CD4-positive, alpha-beta T cell treated with Interleukin-15 for 4 hours (primary cell): ENCODE measurements at places on chromosomes 7 and 10.

GRCh38 chr10:58795560-58795959 lies 282.9 kb downstream of the BICC1 start:
- DNase-seq, result no peak

- no peak for DNase-seq
Observed at GRCh38 chr7:117862378-117862777, 10.9 kb downstream of the CTTNBP2 start.

DNA sequence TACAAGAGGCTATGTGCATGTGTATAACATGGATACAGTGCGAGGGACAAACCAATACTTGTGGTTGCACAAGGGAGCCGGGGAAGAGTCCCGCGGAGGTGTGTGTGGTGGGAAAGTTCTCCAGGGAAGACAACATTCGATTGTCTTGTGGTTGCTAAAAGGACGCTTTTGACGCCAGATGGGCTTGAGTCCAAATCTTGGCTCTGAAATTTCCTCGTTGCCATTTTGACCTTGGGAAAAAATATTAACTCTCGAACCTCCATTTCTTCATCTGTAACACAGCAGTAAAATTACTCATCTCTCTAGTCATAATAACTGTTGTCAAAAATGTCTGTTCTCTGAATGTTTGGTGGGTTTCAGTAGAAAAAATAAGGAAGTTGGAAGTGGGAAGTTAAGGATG lies 16.5 kb downstream of the PLXDC2 start:
- DNase-seq, result no peak

DNA sequence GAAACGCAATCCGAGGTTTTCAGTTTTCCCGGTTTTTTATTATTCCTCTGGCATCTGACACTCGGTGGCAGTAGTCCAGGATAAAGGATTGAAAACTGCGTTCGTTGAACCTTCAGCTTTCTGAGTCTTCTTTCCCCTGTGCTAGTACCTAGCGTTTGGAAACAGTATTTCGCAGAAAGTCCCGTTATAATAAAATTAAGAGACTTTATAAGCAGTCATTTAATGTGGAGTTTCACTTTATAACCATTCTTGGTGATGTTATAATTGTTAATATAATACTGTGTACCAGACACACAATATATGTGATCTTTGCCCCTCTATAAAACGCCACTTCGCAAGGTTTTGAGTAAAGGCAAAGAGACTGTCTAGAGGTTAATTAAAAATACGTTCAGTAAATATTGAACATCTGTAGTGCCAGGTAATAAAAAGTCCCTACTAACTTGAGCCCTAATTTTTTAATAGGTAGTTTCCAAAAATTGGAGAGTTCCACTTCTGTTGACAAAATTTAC lies 874 bp downstream of the CISD1 start:
- DNase-seq, result no peak

- no peak for DNase-seq
Observed at GRCh38 chr7:132242192-132242812, 334.0 kb downstream of the PLXNA4 start.

GRCh38 chr10:21041763-21042458 lies 144.8 kb upstream of the NEBL start:
- DNase-seq, result no peak

DNA sequence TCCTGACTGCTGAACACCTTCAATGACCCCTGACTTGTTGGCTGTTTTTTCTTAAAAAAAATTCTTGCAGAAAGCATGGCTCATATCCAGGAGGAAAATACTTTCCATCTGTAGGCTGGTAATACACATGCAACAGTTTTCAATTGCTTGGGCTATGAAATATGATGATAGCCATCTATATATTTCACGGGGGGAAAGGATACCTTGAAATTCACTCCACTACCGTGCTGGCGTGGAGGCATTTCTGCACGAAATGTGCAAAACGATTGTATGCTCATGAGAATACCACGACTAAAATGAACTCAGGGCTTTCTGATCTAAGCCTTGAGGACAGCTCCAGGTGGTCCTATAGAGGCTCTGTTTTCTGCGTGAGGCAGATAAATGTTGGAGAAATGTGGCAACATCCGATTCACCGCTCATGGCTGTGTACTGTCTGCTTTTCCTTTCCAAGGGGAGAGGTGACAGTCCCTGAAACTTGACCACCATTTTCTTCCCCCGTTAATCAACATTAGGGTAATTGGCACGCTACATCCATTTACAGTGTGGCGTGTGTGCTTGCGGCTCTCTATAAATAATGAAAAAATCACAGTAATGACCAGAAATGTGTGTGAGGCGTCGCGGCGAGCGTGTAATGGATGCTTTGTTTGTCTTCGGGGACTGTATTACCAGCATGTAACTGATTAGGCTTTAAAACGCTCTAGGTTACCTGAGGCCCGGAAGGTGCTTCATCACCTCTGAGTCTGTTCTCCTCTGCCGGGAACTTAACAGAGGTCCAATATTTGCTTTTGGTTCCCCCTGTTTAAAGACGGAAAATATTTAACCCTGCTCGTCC lies 12.8 kb upstream of the CARD11 start:
- no peak for DNase-seq

DNA sequence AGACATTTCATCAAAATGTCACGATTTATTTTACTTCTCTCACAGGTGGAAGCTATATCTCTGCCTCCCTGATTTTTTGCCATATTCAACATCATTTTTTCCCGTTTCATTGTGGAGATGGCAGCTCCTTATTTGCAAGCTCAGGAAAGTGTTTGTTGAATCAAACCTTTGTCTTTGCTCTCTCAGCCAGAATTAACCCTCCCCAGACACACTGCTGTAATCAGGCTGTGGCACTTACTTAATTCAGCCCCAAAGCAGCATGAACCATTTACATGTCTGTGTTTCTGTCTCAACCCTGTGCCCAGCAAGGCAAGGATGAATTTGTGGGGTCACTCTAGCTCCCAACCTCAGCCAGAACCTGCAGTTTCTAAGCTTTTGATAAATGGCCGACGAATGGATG lies 397.2 kb downstream of the TCERG1L start:
- DNase-seq, result no peak

DNA sequence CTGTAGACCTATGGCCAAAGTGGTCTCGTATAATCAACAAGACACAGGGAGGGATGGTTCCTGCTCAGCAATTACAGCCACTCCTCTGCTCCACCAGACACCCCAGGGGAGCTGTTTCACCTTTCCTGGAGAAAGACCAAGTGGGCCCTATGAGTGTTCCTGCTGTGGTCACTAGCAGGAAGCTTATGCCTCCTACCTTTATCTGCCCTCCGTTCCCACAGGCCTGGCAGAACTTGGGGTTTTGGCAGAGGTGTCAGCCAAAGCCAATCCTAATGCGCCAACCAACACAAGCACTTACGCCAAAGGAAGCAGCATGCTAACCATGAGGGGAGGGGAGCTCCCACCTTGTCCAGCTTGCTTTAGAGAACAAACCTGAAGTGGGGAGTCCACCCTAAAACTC lies 31.2 kb downstream of the XPNPEP1 start:
- DNase-seq, result no peak

- no peak for DNase-seq
Observed at GRCh38 chr7:146235195-146235594, 118.6 kb downstream of the CNTNAP2 start.

DNA sequence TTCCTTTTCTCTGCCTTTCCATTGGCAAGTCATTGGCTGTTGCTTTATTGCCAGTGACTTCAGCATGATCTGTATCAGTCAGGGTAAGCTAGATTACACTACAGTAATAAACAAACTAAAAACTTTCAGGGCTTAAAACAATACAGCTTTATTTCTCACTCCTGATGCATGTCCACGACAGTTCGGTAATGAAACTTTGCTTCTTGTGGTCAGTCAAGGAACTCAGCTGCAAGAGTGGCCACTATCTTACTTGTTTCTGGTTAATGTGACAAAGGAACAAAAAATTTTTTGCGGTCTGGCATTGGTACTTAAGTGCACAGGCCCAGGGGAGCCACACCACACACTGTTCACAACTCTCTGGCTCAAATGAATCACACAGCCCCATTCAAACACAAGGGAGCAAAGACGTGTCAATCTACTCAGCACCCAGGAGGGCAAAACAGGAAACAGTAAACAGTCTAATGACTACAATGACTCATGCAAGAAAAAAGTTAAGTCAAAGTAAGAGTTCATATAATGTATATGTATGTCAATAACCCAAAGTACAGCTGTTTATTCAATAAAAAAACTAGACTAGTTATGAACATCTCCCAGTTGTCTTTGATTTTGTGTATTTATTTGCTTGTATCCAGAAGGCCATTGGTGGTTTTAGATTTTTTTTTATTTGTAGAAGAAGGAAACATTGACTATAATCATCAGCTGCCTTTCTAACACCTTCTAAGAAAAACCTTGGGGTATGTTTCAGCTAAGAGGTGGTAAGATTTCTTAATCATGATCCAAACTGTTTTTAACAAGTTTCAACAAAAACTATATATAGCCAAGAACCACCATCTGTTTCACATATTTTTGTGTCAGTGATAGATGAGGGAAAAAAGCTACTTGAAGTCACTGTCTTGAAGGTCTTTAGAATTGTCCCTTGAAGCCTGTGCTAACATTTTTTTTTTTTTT lies 134.4 kb upstream of the FAM3C start:
- peak; percentile 72 for DNase-seq

DNA sequence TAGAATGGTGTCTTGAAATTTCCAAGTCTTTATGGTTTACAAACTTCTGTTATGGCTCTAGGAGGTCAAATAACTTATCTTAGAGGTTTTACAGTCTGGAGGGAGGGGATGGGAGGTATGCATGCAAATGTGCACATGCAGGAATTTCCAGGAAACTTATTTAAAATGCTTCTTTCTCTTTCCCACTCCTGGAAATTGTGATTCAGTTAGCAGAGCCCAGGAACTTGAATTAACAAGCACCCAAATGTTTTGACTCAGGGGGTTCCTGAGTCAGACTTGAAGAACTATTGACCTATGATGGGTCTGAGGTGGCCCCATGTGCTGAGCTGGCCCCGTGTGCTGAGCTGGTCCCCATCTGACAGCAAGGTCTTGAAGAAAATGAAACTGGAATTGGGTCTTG lies 669.4 kb downstream of the INHBA start:
- no peak for DNase-seq

GRCh38 chr7:141585592-141586510 lies 34.6 kb downstream of the AGK start:
- DNase-seq, result no peak

- no peak for DNase-seq
Observed at GRCh38 chr7:26165950-26166683, 14.1 kb downstream of the NFE2L3 start.

GRCh38 chr10:29256586-29256985 lies 32.3 kb upstream of the LYZL1 start:
- DNase-seq, result no peak

DNA sequence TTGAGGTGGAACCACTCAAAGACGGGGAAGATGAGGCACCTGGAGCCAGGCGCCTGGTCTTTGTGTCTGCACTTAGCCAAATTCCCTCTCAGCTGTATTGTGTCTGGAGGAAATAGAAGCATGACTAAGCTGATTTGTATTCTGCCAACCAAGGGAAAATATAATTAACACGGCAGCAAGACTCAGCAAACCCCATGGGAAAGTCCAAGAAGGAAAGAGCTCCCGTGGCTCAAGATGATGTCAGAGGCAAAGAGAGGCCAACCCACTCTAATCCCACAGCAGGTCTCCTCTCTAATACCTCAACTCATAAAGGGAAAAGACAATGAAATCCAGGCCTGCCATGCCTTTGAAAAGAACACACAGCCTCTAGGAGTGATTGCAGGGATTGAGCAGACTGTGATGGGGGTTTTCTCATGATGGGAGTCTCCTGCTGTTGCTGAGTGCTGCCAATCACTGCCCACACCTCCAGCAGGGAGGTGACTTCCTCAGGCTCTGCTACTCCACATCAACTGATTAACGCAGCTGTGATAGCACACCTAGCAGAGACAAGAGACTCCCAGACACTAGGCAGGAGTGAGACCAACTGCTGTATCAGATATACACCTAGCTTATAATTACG lies 255.5 kb upstream of the C7orf33 start:
- DNase-seq, result no peak

DNA sequence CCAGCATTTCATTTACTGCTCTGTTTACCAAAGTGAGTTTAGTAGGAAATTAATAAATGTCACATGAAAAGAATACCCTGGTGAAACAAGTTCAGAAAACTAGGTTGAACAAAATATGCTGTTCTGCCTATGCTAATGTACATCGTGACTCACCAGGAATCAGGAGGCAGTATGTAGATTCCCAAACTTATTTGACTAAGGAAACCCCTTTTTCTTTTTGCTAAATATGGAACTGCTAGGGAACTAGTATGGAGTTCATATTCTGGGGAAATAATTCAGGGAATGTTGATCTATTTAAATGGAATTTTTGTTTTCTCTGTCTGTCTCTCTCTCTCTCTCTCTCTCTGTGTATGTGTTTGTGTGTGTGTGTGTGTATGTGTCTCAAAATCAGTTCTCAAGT lies 49.9 kb upstream of the EXOC4 start:
- DNase-seq, result no peak

- no peak for DNase-seq
Observed at GRCh38 chr7:100191775-100192174, 14.1 kb downstream of the STAG3 start.

DNA sequence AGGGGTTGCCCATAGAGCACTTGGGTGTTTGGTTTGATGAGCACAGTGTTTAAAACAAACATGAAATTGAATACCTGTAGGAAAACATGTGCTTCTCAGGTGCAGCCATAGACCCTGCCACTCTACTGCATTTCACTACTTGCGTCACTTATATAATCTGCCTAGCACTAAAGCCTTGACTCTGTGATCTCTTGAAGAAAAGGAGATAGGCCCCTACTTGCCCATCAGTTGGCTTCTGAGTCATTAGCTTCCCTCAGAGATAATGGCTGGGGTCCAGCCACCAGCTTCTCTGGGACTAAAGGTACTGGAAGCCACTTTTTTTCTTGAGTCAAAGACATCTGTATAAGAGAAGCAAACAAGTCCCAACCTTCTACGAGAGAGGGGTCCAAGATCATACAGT lies 45.9 kb upstream of the BTRC start:
- DNase-seq, result no peak

- no peak for DNase-seq
Observed at GRCh38 chr10:13684806-13685482, 98.2 kb downstream of the PRPF18 start.

DNA sequence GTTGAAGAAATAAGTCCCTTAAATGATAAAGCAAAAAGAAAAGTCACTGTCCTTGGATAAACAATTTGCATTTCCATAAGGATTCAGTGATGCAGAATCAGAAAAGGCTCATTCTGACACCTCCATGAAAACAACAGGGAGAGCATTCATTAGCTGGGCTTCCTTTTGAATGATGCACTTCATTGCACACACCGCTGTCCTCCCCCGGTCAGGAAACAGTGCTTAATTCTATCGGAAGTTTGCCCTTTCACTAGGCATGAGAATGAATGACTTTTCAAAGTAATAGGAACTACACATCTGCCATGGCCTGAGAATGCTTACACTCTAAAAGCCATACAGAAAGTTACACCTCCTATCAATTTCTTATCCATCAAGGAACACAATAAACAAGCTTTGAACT lies 4.2 kb downstream of the PCDH15 start:
- no peak for DNase-seq
